Activated gamma-delta T cell treated with Interleukin-2 at 50 U/mL for 16 hours (primary cell): ENCODE measurements at places on chromosomes 1 and 21.

DNA sequence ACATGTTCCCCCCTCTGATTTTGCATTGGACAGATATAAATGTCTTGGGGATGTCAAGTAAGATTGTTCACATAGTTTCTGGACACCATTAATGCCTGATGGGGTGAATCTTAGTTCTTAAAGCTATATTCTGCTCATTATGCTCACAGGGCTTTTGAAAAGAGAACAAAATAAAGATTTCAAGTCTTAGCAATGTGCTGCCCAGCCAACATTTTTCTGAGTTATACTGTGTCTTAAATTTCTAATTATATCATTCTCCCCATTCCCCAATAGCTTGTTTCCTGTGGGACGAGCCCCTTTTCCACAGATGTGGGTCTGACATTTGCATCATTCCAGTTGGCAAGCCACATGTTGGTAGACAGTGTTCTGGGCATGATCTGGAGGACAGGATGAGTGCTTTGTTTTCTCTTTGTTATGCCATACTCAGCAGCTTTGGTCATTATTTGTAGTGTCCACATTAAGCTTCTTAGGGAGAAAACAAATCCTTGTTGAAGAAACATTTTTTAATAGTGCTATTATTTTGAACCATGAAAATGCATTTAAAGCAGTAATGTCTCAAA is 32.8 kb downstream of the MTARC1 start:
- DNase-seq = no peak

DNA sequence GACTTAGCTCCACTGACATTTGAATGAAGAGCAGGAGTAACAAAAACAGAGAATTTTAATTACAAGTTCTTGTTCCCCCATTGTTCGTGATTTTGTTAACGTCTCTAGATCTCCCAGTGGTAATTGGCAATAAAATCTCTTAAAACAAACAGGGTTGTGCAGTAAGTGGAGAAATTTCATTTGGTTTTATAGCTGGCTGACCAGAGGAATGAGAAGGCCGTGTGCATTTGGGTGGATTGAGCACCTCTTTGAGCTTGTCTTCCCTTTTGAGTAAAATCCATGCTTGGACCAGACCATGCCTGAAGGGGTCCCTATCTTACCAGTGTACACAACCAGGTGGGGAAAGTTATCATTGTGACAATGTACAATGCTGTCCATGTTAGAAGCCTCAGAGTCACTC is 137.8 kb downstream of the HIVEP3 start:
- no peak for DNase-seq

DNA sequence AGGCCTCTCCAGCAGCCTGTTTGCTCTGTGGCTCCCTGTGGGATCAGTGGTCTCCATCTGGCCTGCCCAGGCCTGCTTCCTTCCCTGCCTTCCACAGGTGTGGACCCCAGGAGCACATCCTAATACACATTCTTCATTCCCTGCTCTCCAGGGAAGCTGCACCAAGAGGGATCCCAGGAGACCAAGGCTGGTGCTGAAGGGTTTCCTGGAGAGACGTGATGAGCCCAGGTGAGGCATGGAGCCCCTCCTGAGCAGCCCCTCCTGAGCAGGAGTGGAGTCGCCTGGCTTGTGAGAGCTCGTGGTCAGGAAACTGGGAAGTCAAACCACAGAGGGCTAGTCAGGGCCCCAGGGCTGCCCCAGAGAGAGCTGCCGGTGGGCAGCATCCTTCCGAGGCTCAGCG is 561.4 kb downstream of the MATN1 start:
- DNase-seq = no peak

DNA sequence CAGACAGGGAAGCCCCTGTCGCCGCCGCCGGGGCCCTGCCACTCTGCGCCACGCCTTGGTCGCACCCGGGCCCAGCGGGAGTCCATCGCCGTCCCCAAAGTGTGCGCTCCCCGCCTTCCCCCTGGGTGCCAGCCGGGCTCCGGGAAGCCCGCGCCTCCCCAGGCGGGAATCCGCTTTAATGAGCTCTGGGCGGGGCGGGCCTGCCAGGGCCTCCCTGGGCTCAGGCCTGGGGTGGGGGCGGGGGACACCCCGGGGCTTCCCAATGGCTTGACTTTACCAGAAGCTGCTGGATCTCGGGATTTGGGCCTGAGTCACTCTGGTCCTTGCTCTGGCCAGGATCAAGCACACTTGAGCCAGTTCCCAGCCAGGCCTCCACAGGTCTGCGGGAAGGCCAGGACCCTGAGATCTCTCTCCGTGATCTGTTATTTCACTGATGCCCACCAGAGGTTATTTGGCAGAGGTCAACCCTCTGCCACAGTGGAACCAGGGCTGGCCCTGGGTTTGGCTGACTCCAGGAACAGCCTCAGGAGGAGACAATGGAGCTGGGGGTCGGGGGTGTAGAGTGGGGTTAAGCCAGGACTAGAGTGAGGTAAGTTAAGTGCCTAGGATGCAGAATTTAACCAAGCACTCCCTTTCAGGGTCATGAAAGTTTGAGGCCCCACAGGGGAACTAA is 178.4 kb upstream of the EDN2 start:
- no peak for DNase-seq

DNA sequence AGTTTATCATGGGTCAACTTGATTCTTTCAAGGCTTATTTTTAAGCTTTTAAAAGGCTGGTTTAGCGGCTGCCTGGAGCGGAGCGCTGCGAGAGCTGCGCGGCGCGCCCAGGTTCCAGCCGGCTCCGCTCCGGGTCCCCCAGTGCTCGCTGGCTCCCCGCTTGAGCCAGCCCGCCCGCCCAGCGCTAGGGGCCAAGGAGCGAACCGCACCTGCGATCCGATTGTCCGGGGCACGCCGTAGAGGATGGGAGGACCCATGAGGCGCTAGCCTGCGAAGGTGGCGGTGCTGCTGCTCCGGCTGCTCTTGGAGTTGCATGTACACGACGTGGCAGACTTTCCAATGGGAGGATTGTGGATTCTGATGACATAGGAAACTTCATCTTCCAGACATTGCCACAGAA is 9.9 kb upstream of the CFHR4 start:
- no peak for DNase-seq

GRCh38 chr1:10990828-10991227 is 21.6 kb upstream of the TARDBP start:
- DNase-seq = no peak

- no peak for DNase-seq
Observed at GRCh38 chr1:54986533-54986932, 6.1 kb downstream of the TMEM61 start.

GRCh38 chr1:74689621-74690363 is 16.2 kb upstream of the ERICH3 start:
- peak; percentile 26 for DNase-seq

GRCh38 chr1:37888022-37888700 is 28.8 kb upstream of the MTF1 start:
- no peak for DNase-seq

GRCh38 chr1:195065437-195065836 is 1542.8 kb downstream of the KCNT2 start:
- DNase-seq = no peak

DNA sequence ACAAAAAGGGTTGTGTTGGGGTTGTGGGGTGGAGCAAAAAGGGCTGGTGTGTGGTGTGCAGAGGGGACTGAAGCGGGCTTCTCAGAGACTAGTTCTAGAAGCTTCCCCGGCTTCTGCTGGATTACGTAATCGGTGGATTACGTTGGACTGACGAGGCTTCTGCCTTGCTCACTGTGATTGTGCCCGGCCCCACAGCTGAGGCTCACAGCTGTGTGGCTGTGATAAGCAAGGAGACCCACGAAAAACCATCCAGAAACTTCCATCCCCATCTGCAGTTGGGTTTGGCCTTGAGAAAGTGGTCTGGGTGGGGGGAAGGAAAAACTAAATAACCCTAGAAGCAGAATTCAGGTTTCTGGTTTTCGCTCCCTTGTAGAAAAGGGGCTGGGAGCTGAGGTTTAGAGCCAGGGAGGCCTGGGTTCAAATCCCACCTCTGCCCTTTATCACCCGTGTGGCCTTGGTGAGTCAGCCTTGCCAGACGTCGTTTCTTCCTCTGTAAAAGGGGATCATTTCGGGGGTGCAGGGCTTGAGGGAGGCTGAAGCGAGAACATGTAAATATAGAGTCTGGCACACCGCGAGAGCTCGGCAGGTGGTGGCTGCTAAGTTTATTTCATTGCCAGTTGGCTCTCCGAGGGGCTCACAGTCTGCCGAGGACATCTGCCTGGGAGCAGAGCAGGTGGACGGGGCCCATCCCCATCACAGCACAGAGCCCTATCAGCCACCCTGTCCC is 30.4 kb upstream of the DISP3 start:
- no peak for DNase-seq

DNA sequence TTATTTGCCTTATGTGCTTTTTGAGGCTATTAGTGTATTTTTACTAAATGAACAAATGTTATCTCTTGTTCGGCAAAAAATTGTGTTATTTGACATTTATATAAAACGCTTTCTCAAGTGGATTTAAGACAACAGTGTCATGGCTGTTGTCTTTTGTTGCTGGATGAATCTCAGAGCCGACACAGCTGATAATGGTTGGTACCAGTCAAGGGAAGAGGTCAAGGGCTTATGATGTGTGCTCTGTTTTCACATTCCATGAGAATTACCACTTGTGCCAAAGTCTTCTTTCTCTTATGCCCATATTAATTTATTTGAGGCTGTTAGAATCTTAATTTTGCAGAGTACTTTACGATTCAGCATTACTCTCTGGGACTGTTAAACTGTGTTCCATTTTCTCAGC is 17.9 kb upstream of the CD101 start:
- no peak for DNase-seq

DNA sequence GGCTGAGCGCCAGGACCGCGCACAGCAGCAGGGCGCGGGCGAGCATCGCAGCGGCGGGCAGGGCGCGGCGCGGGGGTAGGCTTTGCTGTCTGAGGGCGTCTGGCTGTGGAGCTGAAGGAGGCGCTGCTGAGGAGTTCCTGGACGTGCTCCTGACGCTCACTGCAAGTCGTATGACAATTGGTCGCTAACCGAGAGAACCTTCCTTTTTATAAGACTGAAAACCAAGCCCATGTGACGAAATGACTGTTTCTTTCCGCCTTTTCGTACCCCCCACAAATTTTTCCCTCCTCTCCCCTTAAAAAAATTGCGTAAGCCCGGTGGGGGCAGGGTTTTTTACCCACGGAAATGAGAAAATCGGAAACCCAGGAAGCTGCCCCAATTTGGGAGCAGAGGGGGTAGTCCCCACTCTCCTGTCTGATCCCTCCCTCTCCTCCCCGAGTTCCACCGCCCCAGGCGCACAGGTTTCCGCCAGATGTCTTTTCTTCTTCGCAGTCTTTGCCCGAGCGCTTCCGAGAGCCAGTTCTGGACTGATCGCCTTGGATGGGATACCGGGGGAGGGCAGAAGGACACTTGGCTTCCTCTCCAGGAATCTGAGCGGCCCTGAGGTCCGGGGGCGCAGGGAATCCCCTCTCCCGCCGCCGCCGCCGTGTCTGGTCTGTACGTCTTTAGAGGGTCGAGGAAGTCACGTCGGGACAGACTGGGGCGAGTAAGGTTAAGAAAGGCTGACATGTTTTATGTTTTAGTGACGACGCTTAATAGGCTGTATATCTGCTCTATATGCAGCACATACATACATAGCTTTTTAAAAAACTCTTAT is at the start of gene PTGS2:
PTGS2 (minus strand) TSS at position 179 of the 817 bp plus-strand sequence; CDS start at position 46, 133 bp downstream.
- peak; percentile 4 for DNase-seq

- no peak for DNase-seq
Observed at GRCh38 chr21:34221331-34222030, 142.3 kb upstream of the KCNE2 start.

DNA sequence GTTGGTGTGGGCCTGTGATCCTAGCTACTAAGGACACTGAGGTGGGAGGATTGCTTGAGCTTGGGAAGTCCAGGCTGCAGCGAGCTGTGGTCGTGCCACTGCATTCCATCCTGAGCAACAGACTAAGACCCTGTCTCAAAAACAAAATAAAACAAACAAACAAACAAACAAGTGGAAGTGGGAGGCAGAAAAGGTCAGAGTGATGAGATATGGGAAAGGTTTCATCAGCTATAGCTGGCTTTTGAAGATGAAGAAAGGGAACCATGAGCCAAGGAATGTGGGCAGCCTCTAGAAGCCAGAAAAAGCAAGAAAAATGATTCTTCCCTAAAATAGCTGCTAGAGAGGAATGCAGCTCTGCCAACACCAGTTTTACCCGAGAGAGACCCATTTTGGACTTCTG is 10.6 kb upstream of the NUCKS1 start:
- DNase-seq = no peak

DNA sequence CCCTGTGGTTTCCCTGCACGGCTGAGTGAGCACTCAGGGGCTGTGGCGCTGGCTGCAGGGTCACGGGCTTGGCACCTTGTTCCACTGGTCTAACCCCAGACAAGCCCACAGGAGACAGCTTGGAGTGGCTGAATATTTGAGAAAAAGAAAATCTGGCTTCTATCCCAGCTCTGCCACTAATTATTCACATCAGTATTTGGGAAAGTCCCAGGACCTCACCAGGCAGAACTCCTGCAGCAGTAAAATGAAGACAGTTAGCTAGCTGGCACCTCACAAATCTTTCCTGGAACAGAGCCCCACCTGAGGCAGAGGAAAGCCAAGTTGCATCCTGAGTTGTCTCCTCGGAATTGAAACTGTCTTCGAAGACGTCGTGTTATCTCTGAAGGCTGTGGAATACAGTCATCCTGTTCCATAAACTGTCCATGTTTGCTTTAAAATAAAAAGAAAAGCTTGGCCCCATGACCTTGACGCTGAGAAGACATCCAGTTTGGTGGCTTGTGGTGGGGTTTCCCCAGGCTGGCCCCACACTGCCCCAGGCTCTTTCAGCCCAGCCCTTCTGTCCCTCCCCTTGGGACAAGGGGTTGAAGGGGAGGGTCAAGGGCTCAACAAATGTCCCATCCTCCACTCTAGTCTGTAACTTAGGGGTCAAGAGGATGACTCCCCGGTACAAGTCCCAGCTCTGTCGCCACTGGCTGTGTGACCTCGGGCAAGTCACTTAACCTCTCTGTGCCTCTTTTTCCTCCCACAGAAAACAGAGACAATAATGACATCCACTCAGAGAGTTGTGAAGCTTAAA is 93.8 kb upstream of the TMPRSS2 start:
- DNase-seq = no peak
